Smooth muscle cell of trachea (primary cell): ENCODE measurements at places on chromosomes 6 and 20. TPM values are rescaled to one million over a fixed set of nuclear protein-coding genes. Genes with fewer than 3 reads are reported as not detected.

Gene EYS
- total RNA-seq, result 0.29 and 0.50 TPM in 2 replicates

Gene UNC5CL
- total RNA-seq, result under 0.01 and 0.15 TPM in 2 replicates

Gene BNIP5
- total RNA-seq, result not detected in 2 replicates

Gene RIPOR2
- 0.15 and 0.83 TPM in 2 replicates for total RNA-seq

Gene HDAC2
- total RNA-seq, result 45.3 and 78.5 TPM in 2 replicates

Gene FNDC11
- total RNA-seq, result 1.8 and 2.3 TPM in 2 replicates

Gene TFAP2C
- total RNA-seq, result not detected in 2 replicates

Gene PPP1R3G
- 3.3 and 6.8 TPM in 2 replicates for total RNA-seq

Gene CLPSL1
- total RNA-seq, result not detected in 2 replicates

Gene MCHR2
- total RNA-seq, result not detected in 2 replicates

Gene GGT7
- total RNA-seq, result 14.4 and 20.7 TPM in 2 replicates

Gene OVOL2
- total RNA-seq, result not detected in 2 replicates

Gene SLPI
- total RNA-seq, result 0.33 TPM in 1 of 2 replicates, not detected in the other

Gene GGTLC1
- total RNA-seq, result not detected in 2 replicates

Gene AHI1
- total RNA-seq, result 14.1 and 20.4 TPM in 2 replicates

Gene DACT2
- not detected in 2 replicates for total RNA-seq
